ENCODE measurements at places on chromosomes 13 and 19. TPM values are rescaled to one million over a fixed set of nuclear protein-coding genes. Genes with fewer than 3 reads are reported as not detected.

ZNF835 gene
- total RNA-seq: 0.17 TPM

FRY gene
- total RNA-seq: 14.3 TPM

NLRP11 gene
- total RNA-seq: not detected

FGF22 gene
- total RNA-seq: 0.43 TPM

ZNF256 gene
- 7.3 TPM for total RNA-seq

GSX1 gene
- total RNA-seq: not detected

CABP5 gene
- total RNA-seq: not detected

CLEC11A gene
- 5.4 TPM for total RNA-seq

ELSPBP1 gene
- not detected for total RNA-seq

LRRC8E gene
- total RNA-seq: 3.9 TPM

SMIM17 gene
- 0.72 TPM for total RNA-seq

TEX26 gene
- total RNA-seq: not detected

CAB39L gene
- 8.8 TPM for total RNA-seq

CLEC17A gene
- not detected for total RNA-seq

LRRC63 gene
- total RNA-seq: 0.24 TPM

GPR12 gene
- total RNA-seq: not detected

FCAR gene
- total RNA-seq: not detected

CBLC gene
- total RNA-seq: 16.2 TPM

PPM1N gene
- not detected for total RNA-seq

SMIM24 gene
- 1.3 TPM for total RNA-seq

SYNGR4 gene
- total RNA-seq: not detected

LHFPL6 gene
- total RNA-seq: 1.2 TPM

ZNF547 gene
- 6.1 TPM for total RNA-seq

FARSA gene
- total RNA-seq: 61.2 TPM

SIGLEC10 gene
- not detected for total RNA-seq

KCNRG gene
- total RNA-seq: 1.3 TPM

ZNF296 gene
- total RNA-seq: 1.3 TPM

SLC10A2 gene
- total RNA-seq: not detected

ZNF227 gene
- 32.0 TPM for total RNA-seq

DACT3 gene
- total RNA-seq: 2.6 TPM

PKN1 gene
- 106 TPM for total RNA-seq

Measured in progenitor cell of endocrine pancreas (in vitro differentiated cells).